Sciatic nerve (tissue), 2 donors: ENCODE measurements at places on chromosomes 1 and 21. TPM values are rescaled to one million over a fixed set of nuclear protein-coding genes. Genes with fewer than 3 reads are reported as not detected.

GRCh38 chr1:211985556-211986264, 49.6 kb downstream of the INTS7 start:
- DNase-seq = no peak

GRCh38 chr1:91831132-91831930, 54.6 kb downstream of the TGFBR3 start:
- no peak for DNase-seq

DNA sequence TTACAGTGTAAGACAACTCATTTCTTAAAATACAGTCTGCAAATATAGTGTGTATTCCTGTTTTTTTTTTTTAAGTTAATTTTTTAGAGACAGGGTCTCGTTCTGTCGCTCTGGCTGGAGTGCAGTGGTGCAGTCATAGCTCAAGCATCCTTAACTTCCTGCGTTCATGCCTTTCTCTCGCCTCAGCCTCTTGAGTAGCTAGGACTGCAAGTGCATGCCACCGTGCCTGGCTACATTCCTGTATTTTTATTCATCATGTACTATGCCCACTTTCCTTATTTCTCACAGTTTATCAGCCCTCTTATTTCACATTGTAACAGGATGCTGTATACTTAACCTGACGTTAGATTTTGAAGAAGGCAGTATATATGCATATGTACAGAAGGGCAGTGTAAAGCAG, 26.7 kb downstream of the MIER1 start:
- DNase-seq = no peak

DNA sequence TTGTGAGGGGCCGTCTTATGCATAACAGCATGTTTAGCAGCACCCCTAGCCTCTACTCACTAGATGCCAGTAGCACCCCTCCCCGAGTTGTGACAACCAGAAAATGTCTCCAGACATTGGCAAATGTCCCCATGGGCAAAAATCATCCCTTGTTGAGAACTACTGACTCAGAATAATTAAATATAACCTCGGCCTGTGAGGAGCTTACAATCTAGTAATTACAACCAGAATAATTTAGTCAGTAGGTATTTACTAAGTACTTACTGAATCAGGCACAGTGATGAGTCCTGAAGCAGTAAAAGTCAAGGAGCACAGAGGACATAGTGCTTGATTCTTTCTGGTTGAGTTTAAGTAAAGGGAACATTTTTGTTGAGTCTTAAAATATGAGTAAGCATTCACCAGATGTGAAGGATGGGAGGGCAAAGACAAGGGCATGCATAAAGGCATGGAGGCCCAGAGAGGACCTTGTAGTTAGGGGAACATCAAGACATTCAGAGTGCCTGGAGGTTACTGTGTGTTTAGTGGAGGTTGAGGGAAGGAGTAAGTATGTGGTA, 44.1 kb upstream of the KCNQ4 start:
- no peak for DNase-seq

GRCh38 chr1:194062526-194062925, 876.1 kb upstream of the B3GALT2 start:
- no peak for DNase-seq

- DNase-seq = peak; percentile 80
Observed at GRCh38 chr1:46221749-46222148, 18.6 kb downstream of the LURAP1 start.

DNA sequence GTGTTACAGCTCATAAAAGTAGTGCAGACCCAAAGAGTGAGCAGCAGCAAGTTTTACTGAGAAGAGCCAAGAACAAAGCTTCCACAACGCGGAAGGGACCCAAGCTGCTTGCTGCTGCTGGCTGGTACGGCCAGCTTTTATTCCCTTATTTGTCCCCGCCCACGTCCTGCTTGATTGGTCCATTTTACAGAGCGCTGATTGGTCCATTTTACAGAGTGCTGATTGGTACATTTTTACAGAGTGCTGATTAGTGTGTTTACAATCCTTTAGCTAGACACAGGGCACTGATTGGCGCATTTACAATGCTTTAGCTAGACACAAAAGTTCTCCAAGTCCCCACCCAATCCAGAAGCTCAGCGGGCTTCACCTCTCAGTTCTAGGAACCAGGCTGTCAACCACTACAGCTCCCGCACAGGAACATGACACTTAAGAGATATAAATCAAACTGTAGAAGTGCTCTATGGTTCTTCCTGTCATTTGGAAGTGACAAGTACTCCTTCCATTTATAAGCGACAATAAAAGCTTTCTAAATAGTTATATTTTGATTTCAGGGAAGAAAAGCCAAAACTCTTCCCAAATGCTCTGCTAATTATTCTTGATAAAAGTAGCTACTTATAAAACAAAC, 28.5 kb downstream of the RNF115 start:
- no peak for DNase-seq

DNA sequence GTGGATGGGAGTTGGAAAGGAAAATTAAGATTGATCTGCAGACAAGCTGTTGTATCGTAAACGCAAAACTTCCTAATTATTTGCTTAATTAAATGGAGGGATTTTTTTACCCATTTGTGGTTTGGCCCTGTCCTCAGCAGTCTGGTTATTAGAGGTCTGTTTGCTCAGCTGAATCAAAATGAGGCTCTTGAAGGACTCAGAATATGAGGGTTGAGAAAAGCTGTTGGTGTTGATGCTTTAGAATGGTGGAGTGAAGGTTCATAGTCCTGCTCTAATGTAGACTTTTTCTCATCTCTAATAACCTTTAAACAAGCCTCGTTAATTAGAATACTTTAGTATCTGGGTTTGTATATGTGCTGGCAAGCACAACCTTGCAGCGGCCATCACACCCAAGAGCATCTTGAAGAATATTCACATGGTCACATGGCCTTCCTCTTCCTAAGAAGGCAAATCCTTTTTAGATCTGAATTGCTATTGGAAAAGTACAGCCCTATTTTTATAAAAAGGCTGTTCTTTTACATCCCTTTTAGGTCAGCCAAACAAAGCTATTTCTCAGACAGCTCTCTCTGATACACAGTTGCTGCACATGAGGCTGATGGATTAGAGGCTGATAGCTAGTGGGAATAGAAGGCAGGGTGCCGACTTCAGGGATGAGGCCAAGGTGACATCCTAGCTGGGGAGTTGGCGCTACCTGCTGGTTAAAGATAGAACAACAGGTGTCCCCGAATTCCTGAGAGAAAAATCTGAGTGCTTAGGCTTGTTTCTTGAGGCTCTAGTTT, 53.8 kb downstream of the MACF1 start:
- DNase-seq = peak; percentile 82

- no peak for DNase-seq
Observed at GRCh38 chr1:222167111-222167510, 380.8 kb downstream of the HHIPL2 start.

- peak; percentile 57 for DNase-seq
Observed at GRCh38 chr1:27562534-27563340, 41.2 kb downstream of the AHDC1 start.

GRCh38 chr1:234997896-234998741, 130.5 kb downstream of the TOMM20 start:
- peak; percentile 60 for DNase-seq

DNA sequence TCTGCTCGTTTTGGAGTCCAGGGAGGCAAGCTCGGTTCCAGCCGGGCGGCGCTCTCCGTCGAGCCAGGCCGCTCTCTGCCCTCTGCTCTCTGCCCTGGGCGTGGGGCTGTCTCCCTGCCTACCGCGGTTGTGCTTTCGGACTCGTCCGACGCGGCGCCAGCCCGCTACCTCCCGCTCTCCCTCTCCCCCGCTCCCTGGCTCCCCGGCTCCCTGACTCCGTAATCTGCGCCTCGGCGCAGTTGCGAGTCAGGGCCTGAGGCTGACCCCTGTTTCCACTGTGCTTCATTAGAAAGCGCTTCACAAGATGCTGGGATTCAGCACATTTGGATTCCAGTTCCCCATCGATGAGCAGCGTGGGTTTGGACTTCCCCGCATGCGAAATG, 2.2 kb downstream of the SOX13 start:
- no peak for DNase-seq

DNA sequence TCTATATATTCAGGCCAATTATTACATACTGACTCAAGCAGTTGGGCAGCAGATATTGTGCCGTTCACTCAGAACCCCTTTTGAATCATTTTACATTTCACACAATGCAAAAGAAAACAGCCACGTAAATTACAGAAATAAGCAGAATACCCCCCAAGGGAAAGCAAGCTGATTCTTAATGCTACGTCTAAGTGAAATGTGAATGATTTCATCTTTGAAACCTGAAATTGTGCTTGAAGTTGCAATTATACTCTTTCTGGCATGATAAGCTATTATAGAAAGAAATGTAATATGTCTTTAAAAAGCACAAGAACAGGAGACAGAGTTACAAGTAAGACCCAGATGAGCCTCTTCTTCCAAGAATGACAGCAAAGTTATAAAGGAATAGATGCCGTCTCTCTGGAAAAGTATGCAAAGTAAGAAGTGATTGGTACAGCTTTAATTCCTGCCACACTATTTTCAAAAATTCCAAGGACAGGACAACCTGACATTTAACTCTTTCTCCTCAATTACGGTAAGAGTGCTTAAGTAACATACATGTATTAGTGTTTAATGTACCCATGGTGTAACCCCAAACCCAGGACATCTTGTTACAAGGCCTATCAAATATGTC, 891.5 kb upstream of the ADGRL2 start:
- DNase-seq = no peak

DNA sequence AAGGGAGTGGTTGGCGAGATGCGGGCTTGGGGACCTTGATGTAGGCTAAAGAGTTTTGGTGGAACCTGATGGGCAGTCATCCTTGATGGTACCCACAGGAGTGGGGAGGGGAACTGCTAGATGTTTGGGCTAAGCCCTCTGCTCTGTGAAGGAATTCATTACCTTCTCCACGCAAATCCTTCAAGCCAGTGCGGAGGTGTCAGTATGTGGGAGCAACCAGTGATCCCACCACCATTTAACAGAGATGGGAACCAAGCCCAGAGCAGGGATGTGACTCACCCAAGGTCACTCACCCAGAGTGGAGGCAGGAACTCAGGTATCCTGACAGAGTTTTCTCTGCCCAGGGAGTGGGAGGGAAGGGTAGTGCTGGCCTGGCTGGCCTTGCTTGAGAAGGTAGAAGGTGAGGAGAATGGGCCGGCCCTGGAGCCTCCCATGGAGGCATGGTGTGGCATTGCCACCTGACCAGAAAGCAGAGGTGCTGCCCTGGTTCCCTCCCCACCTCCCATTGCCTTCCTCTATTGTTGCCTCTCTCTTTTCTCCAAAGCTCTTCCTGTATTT, 51.2 kb upstream of the STUM start:
- DNase-seq = no peak

- DNase-seq = no peak
Observed at GRCh38 chr1:78540048-78540447, 49.3 kb downstream of the PTGFR start.

- DNase-seq = no peak
Observed at GRCh38 chr1:243597383-243597782, 252.7 kb downstream of the AKT3 start.

DNA sequence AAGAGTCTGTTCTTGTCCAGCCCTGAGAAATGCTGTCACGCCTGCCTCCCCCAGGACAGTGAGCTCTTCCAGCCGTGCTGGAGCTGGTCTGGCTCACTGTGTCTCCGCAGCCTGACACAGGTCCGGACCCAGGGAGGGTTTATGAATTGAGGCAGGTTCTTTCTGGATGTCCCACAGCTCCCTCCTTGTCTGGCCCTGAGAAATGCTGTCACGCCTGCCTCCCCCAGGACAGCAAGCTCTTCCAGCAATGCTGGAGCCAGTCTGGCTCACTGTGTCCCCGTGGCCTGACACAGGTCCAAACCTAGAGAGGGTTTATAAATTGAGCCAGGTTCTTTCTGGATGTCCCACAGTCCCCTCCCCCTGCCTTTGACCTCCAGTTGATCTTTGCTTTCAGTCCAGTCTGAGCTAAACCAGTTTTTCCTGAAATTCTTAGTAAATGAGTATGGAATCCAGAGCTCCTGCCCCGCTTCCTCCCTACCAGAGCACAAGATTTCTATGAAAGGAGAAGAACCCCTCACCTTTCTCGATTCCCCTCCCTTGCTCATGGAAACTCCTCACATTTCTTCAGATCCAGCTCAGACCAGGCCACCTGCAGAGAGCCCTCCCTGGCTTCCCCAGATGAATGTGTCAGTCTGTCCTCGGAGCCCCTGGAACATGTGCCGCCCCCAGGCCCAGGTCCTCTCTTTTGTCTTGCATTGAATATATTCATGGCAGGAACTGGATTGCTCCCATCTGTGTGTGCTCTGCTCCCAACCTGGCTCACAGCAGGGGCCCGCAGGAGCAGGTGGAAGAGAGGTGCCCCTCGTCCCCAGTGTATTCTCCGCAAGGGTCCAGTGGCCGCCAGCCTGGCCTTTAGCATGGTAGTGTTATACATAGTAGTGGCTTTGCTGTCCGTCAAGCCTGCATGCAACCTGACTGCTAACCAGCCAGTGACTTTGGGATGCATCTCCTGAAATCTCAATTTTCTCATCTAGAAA, 116.3 kb downstream of the EPHB2 start:
- DNase-seq = no peak

- DNase-seq = no peak
Observed at GRCh38 chr1:148354284-148354912, 128.7 kb downstream of the PPIAL4G start.

GRCh38 chr1:62025154-62025553, 169.5 kb upstream of the L1TD1 start:
- no peak for DNase-seq

DNA sequence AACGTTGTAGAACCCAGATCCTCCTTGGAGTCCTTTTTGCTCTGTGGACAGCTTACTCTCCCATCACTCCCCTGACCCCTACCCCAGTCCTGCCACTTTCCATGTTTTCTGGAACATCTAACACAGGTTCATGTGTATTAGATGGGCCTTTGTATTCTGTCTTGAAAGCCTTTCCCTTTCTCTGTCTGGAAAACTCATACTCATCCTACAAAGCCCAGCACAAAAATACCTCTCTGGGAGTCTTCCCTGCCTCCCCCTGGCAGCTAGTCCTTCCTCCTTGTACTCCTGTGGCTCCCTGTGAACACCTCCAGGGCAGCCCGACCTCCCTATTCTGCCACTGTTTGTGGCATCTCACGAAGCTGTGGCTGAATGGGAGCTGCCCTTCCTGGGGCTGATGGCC, 7.8 kb upstream of the HEYL start:
- DNase-seq = no peak

Gene CELA2B
- total RNA-seq = not detected

Gene MTARC1
- 28.6 TPM for total RNA-seq

Gene LIN28A
- not detected for total RNA-seq

Gene FOXD3
- total RNA-seq = 49.9 TPM

Gene PLA2G4A
- total RNA-seq = 4.8 TPM

Gene C1orf56
- total RNA-seq = 5.6 TPM

Gene PPM1J
- 1.8 TPM for total RNA-seq

Gene ZNF695
- 0.18 TPM for total RNA-seq

Gene ZNF683
- 0.31 TPM for total RNA-seq

Gene GPR37L1
- 33.3 TPM for total RNA-seq
